ENCODE measurements at places on chromosomes 3 and 15. TPM values are rescaled to one million over a fixed set of nuclear protein-coding genes. Genes with fewer than 3 reads are reported as not detected.

The SOX14 gene
- not detected for total RNA-seq

DNA sequence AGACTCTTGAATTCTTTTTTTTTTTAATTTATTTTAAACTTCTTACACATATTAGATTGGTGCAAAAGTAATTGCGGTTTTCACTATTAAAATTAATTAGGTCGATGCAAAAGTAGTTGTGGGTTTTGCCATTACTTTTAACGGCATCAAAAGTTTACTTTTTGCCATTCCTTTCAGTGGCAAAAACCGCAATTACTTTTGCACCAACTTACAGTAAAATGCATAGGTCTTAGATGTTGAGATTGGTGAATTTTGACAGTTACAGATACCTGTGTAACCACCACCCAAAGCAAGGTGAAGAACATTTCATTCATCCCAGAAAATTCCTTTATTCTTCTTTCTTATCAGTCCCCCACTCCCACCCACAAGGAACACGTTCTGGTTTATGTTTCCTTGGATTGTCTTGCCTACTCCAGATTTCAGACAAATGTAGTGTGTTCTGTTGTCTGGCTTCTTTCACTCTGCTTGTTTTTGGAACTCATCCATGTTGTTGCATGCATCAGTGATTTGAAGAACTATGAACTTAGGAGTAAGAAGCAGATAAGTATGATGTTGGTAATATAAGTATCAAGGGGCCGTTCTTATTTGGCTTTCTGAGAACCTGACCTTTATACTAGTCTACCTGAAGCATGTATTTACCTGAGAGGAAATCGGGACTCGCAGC lies 198.4 kb upstream of the UBE2E1 start:
- H3K27me3 ChIP-seq: peaks cover 14% of the 10 kb centered on the region
- H3K27ac ChIP-seq: no peak overlapping the region
- H3K36me3 ChIP-seq: no peaks in the 10 kb centered on the region

DNA sequence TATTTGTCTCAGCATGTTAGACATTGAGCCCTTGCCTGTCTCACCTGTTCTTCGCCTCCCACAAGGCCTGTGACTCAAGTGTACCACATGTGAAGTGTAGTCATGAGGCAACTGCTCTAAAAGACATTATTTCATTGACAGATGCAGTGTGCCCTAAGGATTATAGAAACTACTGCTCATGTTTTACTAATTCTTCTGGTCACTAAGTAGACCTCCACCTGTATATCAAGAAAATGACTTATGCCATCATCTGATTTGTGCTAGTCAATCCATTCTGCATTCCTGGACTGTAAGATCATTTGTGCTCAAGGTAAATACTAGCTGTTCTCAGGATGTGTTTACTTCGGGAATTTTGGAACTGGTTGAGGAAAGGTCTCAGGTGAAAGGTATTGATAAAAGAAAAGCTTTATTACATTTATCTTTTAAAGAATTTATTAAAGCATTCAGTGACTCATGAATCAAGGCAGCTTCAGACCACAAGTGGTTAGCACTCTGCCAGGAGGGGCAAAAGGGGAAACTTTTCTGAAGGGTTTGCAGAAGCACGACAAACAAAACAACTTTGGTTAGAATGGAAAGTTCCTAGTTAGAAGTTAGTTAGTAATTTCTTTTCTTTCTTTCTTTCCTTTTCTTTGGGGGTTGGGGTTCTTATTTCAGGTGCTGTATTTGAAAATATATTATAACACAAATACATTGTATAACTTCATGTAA lies 465.3 kb upstream of the CBLB start:
- DNase-seq: peak; percentile 73
- no peaks in the 10 kb centered on the region for H3K27me3 ChIP-seq
- H3K4me3 ChIP-seq: peak overlapping the region; percentile 81
- H3K4me1 ChIP-seq: peaks cover 75% of the 10 kb centered on the region

DNA sequence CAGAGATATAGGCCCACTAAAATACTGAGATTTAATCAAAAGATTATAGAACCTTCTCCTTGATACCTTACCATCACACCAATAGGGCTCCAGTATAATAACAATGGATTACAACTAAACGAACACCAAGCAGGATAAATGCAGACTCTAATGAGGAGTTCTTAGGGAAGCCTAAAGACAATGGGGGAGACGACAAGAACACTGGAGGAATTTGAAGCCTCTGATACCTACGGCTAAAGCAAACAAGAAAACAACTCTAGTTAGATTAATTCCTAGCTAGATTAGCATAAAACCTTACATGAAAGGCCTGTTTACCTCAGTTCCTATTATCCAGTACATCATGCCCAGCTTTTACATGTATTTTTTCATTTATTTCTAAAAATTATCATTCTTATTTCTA lies 35.1 kb downstream of the NGLY1 start:
- peaks cover 43% of the 10 kb centered on the region for H3K36me3 ChIP-seq
- no peak overlapping the region for H3K27ac ChIP-seq
- no peaks in the 10 kb centered on the region for H3K27me3 ChIP-seq
- no peak overlapping the region for H3K4me3 ChIP-seq
- H3K4me1 ChIP-seq: peaks cover 13% of the 10 kb centered on the region
- no peak for DNase-seq

The AMT gene
- 6.0 TPM for total RNA-seq

DNA sequence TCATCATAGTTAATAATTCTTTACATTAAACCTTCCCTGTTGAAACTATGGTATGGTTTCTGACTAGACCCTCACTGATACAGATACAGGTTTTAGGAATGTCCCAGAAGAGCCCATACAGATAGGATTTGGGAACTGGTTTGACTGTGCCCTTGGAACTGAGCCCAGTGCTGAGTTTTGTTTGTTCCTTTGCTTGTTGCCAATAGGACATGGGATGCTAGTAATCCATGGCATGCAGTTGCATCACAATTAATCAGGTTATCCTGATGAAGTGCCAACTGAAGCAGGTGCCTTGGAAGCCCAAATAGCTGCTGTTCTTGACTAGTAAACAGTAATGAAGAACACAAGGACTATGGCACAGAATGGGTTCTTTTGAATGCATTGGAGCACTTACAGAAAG lies 230.6 kb downstream of the NEK10 start:
- no peak for DNase-seq
- no peak overlapping the region for H3K27ac ChIP-seq
- peaks cover 4% of the 10 kb centered on the region for H3K4me1 ChIP-seq
- no peak overlapping the region for H3K4me3 ChIP-seq

- H3K27ac ChIP-seq: no peak overlapping the region
- no peaks in the 10 kb centered on the region for H3K36me3 ChIP-seq
- DNase-seq: no peak
- H3K4me3 ChIP-seq: no peak overlapping the region
- no peaks in the 10 kb centered on the region for H3K4me1 ChIP-seq
Measured at GRCh38 chr3:187186801-187187421, 10.4 kb upstream of the RTP1 start.

The BNC1 gene
- not detected for total RNA-seq

The IL17RB gene
- total RNA-seq: 1.2 TPM

All from natural killer cell treated with Interleukin-12 subunit alpha and Interleukin-12 subunit beta and Interleukin-15 and Interleukin-18, amount 100 ng/mL, for 72 hours (primary cell).